ENCODE measurements at places on chromosomes 2 and 18.

- peak; percentile 2 for DNase-seq
These were observed at the start of gene TMEFF2 for GRCh38 chr2:192194866-192195547. TMEFF2 (minus strand) TSS chr2:192194933; CDS start chr2:192194524, 409 bp downstream.

GRCh38 chr2:162490052-162490717 lies 146.3 kb downstream of the GCA start:
- no peak for DNase-seq

- no peak for DNase-seq
These were observed 319.4 kb downstream of the NRXN1 start for GRCh38 chr2:50712569-50712968.

DNA sequence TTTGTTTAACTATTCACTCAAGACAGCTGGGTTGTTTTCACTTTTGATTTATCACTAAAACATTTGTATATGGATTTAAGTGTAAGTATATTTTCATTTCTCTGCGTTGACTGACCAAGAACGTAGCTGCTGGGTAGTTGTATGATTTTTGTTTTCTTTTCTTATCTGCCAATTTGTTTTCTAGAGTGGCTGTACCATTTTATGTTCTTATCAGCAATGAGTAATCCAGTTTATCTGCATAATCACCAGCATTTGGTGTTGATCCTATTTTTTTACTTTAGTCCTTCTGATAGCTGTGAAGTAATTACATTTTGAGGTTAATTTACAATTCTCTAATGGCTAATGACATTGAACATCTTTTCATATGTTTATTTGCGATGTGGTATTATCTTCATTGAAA lies 1178.4 kb upstream of the TMEFF2 start:
- DNase-seq, result no peak

DNA sequence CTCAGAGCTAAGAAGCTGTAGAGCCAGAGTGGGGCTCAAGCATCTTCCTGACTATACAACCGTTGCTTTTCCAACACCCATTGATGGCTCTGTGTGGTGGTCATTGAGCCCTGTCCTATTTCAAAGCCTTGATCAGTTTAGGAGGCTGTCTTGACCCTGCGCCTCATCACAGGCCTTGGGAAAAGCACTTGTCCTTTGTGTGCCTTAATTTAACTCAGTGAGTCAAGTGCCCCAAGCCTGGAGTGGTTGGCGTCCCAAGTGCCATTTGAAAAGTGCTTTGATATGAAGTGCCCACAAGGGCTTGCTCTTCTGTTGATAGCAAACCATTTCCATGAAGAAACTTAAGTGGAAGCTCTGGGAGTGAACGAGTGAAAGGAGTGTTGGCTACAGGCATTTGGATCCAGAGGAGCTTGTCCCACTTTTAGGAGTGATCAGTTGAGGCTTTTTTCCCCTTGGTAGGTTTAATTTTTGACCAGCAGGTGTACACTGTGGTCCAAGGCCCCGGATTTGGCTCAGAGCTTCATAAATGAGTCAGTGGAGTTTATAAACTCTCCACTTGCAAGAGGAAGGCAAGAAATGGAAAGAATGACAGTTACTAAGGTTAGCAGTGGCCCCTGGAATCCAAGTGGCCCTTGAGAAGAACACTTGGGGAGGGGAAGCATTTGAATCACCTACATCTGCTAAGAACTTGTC lies 50.3 kb downstream of the ACTR2 start:
- no peak for DNase-seq

GRCh38 chr2:38013158-38013752 lies 62.7 kb downstream of the CYP1B1 start:
- no peak for DNase-seq

- no peak for DNase-seq
These were observed 192.9 kb downstream of the INHBB start for GRCh38 chr2:120538691-120539423.

- DNase-seq, result no peak
These were observed 43.8 kb downstream of the DDX18 start for GRCh38 chr2:117858336-117858735.

GRCh38 chr2:204027091-204027490 lies 90.5 kb downstream of the ICOS start:
- DNase-seq, result no peak

GRCh38 chr2:233817995-233818638 lies 36.2 kb downstream of the HJURP start:
- DNase-seq, result no peak

DNA sequence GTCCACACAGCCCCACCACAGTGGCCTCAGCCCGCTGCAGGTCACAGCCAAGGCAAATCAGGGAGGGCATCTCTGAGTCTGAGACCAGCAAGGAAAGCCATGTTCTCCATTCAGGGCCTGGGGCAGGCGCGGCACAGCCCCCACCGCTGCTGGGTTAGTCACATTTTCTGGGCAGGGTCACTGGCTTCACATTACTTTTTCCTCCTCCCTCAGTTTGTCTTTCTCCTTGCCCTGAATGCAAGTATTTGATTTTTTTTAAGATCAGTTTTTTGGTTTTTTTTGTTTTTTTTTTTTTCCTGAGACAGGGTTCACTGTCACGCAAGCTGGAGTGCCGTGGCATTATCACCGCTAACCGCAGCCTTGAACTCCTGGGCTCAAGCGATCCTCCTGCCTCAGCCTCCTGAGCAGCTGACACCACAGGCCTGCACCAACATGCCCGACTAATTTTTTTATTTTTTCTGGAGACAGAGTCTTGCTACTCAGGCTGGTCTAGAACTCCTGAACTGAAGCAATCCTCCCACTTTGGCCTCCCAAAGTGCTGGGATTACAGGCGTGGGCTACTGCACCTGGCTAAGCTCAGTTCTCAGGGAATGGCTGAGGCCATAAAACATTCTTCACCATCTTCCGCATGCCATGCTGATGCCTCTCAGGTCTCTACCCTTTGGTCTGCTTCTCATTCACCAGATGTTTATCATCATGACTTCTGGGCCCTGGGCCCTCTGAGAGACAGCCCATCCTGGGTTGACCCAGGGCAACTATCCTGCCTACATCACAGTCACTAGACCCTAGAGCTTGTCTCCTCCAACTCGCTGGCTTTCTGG lies 628 bp upstream of the CAPG start:
- DNase-seq, result no peak
